ENCODE measurements at places on chromosomes 2 and 18. TPM values are rescaled to one million over a fixed set of nuclear protein-coding genes. Genes with fewer than 3 reads are reported as not detected.

MOCOS gene
- total RNA-seq, result 1.5 TPM

VIT gene
- total RNA-seq, result 9.4 TPM

DNA sequence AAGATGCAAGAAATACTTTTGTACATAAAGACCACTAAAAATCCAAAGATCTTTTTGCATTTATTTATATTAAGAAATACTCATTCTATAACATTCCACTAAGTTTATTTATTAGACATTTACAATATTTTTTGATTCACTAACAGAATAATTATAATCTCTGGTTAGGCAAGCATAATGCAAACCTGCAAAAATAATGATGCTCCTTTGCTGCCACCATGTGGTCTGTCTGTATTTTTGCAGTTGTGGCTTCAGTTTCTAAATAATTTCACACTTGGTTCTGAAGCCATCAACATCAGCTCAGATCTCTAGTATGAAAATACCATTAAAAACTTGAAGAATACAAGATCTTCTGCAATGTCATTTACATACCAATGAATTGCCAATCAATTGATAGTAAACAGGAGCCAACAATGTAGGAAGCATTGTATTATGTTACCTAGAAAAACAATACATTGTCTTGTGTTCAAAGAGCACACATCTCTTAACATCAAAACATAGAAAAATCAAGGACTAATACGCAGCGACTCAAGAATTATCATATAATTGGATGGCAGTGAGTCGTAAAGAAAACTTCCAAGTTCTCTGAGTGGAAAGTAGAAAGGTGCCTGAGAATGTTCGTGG, 28.8 kb upstream of the WDR75 start:
- H3K27me3 ChIP-seq, result no peaks in the 10 kb centered on the region
- H3K27ac ChIP-seq, result no peak overlapping the region
- H3K36me3 ChIP-seq, result no peaks in the 10 kb centered on the region

DNA sequence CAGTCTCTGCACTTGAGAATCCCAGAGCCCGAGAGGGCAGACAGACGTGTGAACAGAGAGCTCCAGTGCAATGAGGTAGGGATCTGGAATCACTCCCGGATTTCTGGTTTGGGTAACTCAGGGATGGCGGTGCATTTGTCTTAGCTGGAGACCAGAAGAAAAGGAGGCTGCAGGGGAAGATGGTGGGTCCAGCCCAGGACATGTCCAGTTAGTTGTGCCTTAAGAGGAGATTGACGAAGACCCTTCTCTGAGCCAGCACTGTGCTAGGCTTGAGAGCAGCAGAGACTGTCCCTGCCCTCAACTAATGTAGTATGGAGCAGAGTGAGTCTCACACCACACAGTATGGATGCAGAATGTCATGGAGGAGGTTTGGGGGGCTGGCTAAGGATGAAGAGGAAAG, 150.6 kb upstream of the COPS8 start:
- H3K27ac ChIP-seq, result no peak overlapping the region
- H3K27me3 ChIP-seq, result no peaks in the 10 kb centered on the region
- H3K4me1 ChIP-seq, result no peaks in the 10 kb centered on the region
- H3K36me3 ChIP-seq, result no peaks in the 10 kb centered on the region
- no peak for DNase-seq

GRCh38 chr2:209534228-209534627, 110.4 kb downstream of the MAP2 start:
- H3K4me1 ChIP-seq, result no peaks in the 10 kb centered on the region
- no peak overlapping the region for H3K4me3 ChIP-seq
- no peaks in the 10 kb centered on the region for H3K36me3 ChIP-seq
- no peaks in the 10 kb centered on the region for H3K27me3 ChIP-seq
- DNase-seq, result no peak

GRCh38 chr2:27875089-27875881, 14.9 kb downstream of the RBKS start:
- H3K36me3 ChIP-seq, result no peaks in the 10 kb centered on the region
- no peak overlapping the region for H3K27ac ChIP-seq
- H3K4me3 ChIP-seq, result no peak overlapping the region
- DNase-seq, result no peak

GRCh38 chr2:102615620-102616436, 3.5 kb upstream of the SLC9A2 start:
- peak; percentile 78 for DNase-seq
- H3K4me3 ChIP-seq, result no peak overlapping the region
- H3K27me3 ChIP-seq, result no peaks in the 10 kb centered on the region
- H3K36me3 ChIP-seq, result no peaks in the 10 kb centered on the region

- no peaks in the 10 kb centered on the region for H3K27me3 ChIP-seq
- no peaks in the 10 kb centered on the region for H3K4me1 ChIP-seq
- H3K4me3 ChIP-seq, result no peak overlapping the region
- no peak for DNase-seq
- H3K36me3 ChIP-seq, result no peaks in the 10 kb centered on the region
These were observed 5.1 kb downstream of the NEDD4L start for GRCh38 chr18:58049000-58049688.

GRCh38 chr2:205730701-205731582, 48.6 kb downstream of the NRP2 start:
- H3K4me3 ChIP-seq, result no peak overlapping the region
- H3K4me1 ChIP-seq, result peaks cover 18% of the 10 kb centered on the region
- DNase-seq, result no peak

- no peaks in the 10 kb centered on the region for H3K4me1 ChIP-seq
- no peaks in the 10 kb centered on the region for H3K36me3 ChIP-seq
- H3K27ac ChIP-seq, result no peak overlapping the region
- H3K4me3 ChIP-seq, result no peak overlapping the region
- no peak for DNase-seq
These were observed 30.6 kb downstream of the SCN3A start for GRCh38 chr2:165173215-165173614.

GRCh38 chr18:43393174-43393573, 115.9 kb upstream of the SYT4 start:
- no peak overlapping the region for H3K4me3 ChIP-seq
- DNase-seq, result no peak
- no peaks in the 10 kb centered on the region for H3K36me3 ChIP-seq
- H3K27ac ChIP-seq, result no peak overlapping the region
- no peaks in the 10 kb centered on the region for H3K27me3 ChIP-seq

- H3K27me3 ChIP-seq, result no peaks in the 10 kb centered on the region
- H3K36me3 ChIP-seq, result no peaks in the 10 kb centered on the region
- H3K27ac ChIP-seq, result no peak overlapping the region
- peaks cover 3% of the 10 kb centered on the region for H3K4me1 ChIP-seq
- no peak for DNase-seq
- no peak overlapping the region for H3K4me3 ChIP-seq
These were observed 24.5 kb upstream of the TNP1 start for GRCh38 chr2:216884347-216884746.

DNA sequence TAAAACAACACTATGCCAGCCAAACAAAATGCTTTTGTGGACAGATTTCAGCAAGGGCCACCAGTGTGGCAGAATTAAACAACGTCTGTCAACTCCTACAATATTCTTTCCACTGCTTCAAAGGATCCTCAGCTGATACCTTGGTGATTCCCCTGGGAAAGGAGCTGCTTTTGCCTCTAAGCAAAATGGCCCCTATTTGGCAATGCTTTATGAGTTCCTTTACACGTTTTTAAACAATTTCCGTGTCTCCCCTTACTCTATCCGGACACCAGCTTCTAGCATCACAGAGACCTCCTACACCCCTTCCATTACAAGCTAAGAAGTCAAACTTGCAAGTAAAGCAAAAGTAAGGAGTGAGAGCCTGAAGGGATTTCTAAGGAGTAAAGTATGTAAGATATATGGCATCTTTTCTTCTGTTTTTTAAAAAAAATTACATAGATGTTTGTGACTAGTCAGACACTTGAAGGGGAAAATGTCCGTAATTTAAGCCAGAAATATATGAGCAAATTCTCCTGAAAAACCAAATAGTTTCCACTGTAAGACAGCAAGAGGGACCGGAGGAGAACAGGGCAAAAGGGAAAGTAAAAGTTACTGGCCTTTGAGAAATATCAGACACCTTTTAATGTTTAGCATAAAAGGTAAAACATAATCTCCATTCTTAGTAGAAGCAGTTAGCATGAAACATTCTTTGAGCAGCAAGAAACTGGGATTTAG, 1.9 kb downstream of the SOS1 start:
- H3K27me3 ChIP-seq, result no peaks in the 10 kb centered on the region
- no peak for DNase-seq
- peaks cover 25% of the 10 kb centered on the region for H3K4me1 ChIP-seq
- no peaks in the 10 kb centered on the region for H3K36me3 ChIP-seq
- H3K4me3 ChIP-seq, result peak overlapping the region; percentile 88

DNA sequence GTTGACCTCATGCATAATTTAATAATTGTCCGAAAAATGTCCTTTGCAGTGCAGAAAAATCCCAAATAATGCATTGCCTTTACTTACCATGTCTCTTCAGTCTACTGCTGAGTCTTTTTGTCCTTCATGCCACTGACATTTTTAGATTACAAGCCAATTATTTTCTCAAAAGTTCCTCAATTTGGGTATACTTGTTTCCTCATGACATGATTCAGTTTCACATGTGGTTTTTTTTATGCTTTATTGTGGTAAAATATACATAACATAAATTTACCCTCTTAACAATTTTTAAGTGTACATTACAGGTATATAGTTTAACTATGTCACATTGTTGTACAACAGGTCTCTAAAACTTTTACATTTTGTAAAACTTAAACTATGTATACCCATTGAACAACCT, 81.0 kb downstream of the EPC2 start:
- no peak overlapping the region for H3K27ac ChIP-seq
- no peak for DNase-seq
- no peak overlapping the region for H3K4me3 ChIP-seq
- H3K36me3 ChIP-seq, result no peaks in the 10 kb centered on the region
- H3K4me1 ChIP-seq, result peaks cover 6% of the 10 kb centered on the region
- no peaks in the 10 kb centered on the region for H3K27me3 ChIP-seq

- no peak for DNase-seq
- H3K27me3 ChIP-seq, result no peaks in the 10 kb centered on the region
- no peak overlapping the region for H3K4me3 ChIP-seq
- no peaks in the 10 kb centered on the region for H3K4me1 ChIP-seq
- no peaks in the 10 kb centered on the region for H3K36me3 ChIP-seq
These were observed 12.7 kb upstream of the SERPINB7 start for GRCh38 chr18:63762518-63762917.

Measured in testis (tissue), 5 donors.